CD4-positive, alpha-beta memory T cell (primary cell): ENCODE measurements at places on chromosomes 16 and 17.

DNA sequence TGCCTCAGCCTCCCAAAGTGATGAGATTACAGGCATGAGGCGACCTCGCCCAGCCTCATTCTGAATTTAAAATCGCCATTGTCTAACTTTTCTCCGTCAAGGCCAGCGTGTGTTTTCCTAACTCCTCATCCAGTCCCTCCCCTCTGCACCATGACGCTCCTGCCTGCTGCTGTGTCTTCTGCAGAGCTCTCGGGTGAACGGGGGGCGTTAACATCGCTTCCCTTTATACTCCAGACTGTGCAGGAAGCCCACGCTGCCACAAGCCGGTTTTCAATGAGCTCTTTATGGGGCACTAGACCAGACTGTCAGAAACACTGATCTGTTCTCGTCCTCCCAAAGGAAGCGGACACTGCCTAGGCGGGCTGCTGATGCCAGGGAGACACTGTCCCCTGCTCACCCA lies 13.2 kb downstream of the AANAT start:
- DNase-seq: no peak

GRCh38 chr16:56788435-56788834 lies 58.5 kb downstream of the NUP93 start:
- no peak for DNase-seq

GRCh38 chr17:6430769-6431168 lies 4.2 kb downstream of the AIPL1 start:
- DNase-seq: no peak

DNA sequence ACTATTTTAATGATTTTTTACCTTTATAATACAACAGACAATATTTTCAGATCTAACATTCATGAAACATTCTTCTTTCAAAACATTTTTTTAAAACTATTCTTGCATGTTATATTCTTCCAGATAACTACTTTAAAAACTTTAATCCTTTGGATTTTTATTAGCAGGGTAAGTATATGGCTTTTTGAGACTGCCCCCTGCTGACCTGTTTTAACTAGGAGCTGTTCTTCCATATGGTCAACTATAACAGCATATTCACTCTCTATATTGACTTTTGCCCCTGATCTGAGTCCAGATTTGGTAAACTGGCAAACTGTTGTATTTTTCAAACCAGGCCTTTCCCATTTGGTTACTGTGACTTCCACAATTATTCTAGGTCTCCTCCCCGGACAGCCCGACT lies 16.5 kb downstream of the ZNF18 start:
- DNase-seq: no peak

- DNase-seq: peak; percentile 85
Observed at GRCh38 chr17:19771971-19772630, 24.0 kb upstream of the ALDH3A1 start.

DNA sequence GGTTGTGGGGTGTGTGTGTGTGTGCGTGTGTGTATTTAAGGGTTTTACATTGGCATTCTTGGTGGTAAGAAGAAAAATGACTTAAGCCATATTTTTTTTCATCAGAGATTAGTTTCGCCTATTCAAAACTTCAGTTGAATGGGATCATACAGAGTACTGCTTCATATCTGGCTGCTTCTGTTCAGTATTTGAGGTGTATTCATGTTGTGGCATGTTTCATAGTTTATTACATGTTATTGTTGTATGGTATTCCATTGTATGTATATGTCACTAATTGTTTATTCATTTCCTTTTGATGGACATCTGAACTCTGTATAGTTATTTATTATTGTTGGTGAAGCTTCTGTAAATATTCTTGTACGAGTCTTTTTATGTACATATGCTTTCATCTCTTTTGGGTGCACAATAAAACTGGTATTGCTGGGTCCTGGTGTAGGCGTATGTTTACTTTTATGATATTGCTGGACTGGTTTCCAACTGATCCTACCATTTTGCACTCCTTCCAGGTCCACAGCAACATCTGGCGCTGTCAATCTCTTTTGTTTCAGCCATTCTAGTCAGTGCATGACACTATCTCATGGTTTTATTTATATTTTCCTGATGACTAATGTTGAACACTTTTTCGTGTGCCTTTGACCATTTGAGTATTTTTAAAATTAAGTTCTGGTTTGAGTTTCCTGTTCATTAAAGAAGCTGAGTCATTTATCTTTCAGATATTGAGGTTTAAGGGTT lies 77.4 kb upstream of the MAF start:
- DNase-seq: no peak

- no peak for DNase-seq
Observed at GRCh38 chr16:28842696-28843095, 3.5 kb downstream of the TUFM start.

DNA sequence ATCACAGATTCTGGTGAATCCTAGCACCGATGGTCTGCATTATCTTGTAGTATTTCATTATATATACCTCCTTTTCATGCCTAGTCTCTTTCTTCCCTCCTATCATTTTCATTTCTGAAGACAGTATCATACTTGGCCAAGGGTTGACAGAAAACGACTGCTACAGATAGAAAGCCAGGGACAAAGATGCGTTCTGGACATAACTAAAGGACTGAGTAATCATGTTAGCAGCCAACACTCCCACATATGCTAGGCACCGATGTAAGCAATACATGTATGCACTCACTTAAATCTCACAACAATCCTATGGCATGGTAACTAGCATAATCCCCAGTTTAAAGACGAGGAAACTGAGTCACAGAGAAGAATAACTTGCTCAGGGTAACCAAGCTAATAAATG lies 22.9 kb downstream of the RDM1 start:
- DNase-seq: no peak

DNA sequence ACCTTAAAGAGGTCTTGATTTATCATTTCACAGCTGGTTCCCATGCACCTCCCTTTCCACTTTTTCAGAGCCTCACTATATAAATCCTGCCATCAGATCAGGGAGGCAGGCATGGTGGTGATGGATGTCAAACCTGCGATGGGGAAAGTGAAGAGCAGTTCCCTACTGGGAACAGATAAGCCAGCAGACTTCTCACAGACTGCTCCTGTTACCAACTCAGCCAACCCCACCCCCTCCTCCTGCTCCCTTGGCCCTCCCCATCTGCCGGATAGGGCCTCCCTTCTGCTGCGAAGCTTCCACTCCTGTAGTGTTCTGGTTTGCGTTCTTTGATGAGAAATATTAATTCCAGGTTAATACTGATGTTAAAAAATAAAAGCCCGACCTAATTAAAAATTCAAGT lies 232.1 kb downstream of the STX8 start:
- no peak for DNase-seq

- no peak for DNase-seq
Observed at GRCh38 chr16:11691771-11692170, 23.5 kb downstream of the SNN start.

- no peak for DNase-seq
Observed at GRCh38 chr17:7560172-7561027, 1.3 kb upstream of the SENP3 start.

DNA sequence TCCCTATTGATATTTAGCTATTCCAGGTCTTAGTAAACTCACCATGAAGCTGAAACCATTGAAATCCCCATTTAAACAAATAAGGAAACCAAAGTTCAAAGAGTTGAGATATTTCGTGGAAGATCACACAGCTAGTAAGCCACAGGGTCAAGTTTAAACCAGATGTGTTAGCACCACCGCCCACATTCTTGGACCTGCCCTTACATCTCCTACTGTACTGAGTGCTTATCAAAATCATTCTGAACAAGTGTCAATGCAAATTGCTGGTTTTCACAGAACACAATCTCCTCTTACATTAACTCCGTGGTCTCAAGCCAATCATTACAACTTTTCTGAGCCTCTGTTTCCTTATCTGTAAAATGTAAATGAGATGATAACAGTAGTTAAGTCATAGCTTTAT lies 676.2 kb downstream of the CDH11 start:
- DNase-seq: no peak

DNA sequence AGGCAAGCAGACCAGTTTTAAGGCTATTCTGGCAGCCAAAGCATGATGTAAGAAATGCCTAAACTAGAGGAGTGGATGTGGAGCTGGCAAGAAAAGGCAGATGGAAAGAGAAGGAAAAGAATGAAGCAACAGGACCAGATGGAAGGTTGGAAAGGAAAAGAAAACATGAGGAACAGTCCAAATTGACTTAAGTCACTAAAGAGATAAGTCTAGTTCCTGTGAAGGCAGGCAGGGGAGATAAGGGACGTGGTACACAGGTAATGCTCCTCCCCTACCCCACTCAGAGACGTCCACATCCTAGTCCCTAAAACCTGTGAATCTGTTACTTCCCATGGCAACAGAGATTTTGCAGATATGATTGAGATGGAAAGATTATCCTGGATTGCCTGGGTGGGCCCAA lies 43.5 kb downstream of the TEX2 start:
- DNase-seq: no peak

DNA sequence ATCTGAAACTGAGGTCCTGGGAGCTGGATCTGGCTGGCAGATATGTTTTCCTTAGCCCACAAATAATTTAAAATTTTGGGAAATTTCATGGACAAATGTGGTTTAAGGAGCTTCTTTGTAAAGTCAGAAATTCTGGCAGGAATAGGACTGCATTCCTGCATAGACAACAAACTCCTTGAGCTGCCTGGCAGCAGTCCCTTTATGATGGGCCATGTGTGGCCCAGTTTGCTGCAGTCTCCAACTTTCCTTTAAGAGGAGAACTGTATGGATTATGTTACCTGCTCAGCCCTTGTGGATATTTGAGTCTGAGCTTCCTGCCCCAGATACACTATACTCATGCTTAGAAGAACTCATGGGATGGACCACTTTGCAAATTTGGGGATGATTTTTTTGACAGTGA lies 48.5 kb upstream of the HS3ST2 start:
- no peak for DNase-seq

DNA sequence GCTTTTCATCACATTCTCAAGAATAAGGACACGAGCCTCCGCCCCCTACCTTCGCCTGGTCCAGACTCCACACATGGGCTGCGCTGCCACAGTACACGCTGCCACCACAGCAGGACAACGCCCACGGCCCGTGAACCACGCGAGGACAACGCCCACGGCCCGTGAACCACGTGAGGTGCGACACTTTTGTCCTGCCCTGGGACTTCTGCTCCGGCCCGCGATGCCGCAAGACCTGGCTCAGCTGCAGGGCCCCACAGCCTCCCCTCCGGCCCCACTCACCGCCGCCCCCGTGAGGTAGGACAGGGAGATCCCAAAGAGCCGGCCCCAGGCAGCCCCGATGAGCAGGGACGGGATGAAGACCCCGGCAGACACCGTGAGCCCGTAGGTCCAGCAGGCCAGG lies 5.9 kb upstream of the CCDC154 start:
- no peak for DNase-seq

DNA sequence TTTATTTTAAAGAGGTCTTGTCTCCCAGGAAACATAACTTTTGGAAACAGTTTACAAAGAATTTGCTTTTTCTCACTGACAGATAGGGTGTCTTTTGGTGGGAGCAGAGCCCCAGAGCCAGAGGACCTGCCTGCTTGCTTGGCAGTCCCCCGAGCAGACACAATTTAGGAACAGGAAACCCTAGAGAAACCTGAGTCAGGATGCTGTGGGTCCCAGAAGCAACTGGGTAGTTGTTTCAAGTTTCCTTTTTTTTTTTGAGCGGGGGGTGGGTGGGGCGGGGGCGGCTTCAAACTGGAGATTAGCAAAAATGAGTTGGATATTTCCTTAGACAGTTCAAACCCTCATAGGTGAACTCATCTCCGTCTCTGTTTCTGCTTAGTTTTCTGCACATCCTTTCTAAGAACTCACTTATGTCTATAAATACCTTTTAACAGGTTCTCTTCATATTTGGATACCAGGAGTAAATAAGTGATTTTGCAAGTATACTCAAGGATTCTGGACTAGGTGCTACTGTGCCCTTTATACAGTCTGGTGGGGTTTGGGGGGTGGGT lies 135.1 kb downstream of the PRKCA start:
- no peak for DNase-seq

- DNase-seq: peak; percentile 85
Observed at GRCh38 chr16:56988948-56989945, at the start of gene NLRC5. NLRC5 (plus strand) TSS chr16:56989557; CDS start chr16:57020713, 31,156 bp downstream.

DNA sequence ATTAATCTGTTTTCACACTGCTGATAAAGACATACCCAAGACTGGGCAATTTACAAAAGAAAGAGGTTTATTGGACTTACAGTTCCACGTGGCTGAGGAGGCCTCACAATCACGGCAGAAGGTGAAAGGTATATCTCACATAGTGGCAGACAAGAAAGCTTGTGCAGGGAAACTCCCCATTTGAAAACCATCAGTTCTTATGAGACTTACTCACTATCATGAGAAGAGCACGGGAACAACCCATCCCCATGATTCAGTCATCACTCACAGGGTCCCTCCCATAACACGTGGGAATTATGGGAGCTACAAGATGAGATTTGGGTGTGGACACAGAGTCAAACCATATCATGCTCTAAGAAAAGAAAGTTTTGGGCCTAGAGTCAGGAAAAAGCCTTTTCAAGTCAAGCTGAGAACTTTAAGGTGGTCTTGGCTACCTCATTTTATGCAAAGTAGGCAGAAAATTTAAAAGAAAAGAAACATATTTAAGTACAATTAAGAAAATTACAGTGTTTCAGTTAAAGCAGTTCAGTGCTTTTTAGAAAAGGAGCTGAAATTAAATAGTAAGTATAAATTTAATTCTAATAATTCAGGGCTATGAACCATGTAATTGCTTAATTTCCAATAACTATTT lies 24.9 kb upstream of the CRYM start:
- DNase-seq: no peak

DNA sequence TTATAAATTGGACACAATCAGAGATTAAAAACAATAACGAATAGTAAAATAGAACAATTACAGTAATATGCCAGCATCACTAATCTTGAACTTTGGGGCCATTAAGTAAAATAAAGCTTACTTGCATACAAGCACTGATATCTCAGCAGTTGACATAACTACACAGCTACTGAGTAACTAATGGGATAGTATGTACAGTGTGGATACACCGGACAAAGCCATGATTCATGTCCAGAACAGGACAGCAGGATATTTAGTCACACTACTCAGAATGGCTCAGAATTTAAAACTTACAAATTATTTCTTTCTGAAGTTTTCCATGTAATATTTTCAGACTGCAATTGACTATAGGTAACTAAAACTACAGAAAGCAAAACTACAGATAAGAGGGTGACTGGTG lies 427.5 kb downstream of the CDH13 start:
- no peak for DNase-seq

DNA sequence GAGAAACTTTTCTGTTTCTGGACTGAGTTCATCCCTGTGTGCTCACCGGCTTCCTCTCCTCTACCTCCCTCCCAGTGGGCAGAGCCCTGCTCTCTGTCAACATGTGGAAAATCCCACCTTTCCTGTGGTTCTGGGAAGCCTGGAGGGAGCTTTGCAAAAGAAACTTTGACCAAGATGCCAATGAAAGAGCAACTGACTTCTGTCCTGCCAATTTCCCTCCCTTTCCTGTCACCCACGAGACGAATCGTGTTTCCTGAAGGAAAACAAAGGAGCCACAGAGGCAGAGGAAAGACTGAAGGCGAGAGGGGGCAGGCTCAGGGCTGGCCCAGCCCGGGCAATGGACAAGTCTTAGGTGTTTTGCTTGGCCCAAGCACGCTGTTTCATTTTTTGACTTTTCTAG lies 82.8 kb downstream of the PLCG2 start:
- no peak for DNase-seq
